Left lobe of liver (tissue), 2 donors: ENCODE measurements at places on chromosomes 1 and 21.

- no peak for DNase-seq
Measured at GRCh38 chr1:28028873-28029654, 59.3 kb downstream of the EYA3 start.

DNA sequence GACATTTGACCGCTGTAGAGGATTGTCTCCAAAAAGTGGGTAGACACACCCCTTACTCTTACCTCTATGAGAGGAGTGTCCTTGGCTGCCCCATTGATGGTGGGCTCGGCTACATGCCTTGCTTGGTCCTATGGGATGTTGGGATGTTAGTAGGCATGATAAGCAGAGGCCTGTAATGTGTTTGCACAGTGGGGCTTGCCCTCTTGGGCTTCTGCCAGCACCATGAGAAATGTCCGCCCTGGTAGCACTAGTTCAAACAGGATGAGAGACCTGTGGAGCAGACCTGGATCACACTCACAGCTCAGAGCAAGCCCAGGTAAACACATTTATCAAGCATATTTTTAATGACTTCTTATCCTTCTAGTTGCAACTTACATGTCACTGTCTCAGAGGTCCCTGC, 54.2 kb downstream of the SH3GLB1 start:
- no peak for DNase-seq

DNA sequence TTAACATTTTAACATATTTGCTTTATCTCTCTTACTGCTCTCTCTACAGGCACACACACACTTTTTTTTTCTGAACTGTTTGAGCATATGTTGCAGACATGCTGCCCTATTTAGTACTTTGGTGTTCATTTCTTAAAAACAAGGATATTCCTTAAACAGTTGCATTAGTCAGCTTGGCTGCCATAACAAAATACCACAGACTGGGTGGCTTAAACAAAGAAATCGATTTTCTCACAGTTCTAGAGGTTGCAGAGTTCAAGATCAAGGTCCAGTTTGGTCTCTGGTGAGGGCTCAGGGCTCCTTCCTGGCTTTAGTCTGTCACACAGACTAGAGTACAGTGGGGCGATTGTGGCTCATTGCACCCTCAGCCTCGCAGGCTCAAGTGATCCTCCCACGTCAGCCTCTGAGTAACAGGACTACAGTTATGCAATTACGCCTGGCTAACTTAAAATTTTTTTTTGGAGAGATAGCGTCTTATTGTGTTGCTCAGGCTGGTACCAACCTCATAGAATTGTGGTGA, 46.7 kb downstream of the RPRD2 start:
- no peak for DNase-seq

DNA sequence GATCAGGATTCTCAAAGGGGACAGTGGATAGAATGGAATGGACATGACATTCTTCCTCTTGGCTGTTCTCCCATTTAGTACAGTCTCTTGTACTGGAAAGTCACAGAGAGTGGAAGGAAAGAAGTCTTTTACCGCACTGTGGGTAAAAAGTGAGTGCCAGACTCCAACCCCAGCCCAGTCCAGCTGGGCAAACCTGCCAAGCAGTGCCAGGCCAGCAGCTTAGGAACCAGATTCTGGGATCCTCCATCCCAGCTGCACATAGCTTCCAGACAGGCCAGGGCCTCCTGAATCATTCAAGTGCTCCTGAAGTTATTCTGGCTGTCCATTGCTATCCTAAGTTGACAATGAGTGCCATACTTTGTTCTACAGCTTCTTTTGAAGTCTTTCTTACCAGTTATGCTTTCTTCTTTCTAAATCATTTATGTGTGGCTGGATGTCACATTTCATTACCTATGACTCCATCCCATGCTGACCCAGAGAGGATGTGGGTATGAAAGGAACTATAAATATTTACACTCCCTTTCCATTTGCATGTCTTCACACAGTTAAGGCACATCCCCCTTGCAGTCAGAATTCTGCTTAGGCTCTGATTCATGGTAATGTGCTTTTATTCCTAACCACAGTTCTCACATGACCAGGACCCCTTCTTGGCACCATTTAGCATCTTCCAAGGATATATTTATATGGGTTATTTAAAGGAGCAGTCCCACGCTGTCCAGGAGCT, 88.9 kb downstream of the AK5 start:
- DNase-seq = no peak

GRCh38 chr1:66840929-66841328, 39.9 kb upstream of the INSL5 start:
- no peak for DNase-seq

- no peak for DNase-seq
Measured at GRCh38 chr1:12409681-12410080, 179.9 kb downstream of the VPS13D start.

GRCh38 chr1:184507604-184508280, 120.9 kb downstream of the C1orf21 start:
- DNase-seq = no peak

DNA sequence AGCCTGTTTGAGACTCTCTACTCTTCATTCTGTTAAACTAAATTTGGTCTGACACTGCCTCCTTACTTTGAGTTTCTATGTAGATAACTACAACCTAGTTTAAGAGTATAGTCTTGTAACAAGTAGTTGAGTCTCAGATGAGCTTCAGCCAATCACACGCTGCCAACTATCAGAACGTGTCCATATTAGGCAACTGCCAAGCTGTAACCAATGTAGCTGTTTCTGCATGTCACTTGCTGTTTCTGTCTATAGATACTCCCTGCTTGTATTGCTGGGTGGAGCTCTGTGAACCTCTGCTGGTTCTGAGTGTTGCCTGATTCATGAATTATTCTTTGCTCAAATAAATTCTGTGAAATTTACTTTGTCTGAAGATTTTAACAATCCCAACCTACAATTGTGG, 452.6 kb upstream of the NR5A2 start:
- DNase-seq = no peak
